Stimulated activated CD8-positive, alpha-beta memory T cell treated with anti-CD3 and anti-CD28 coated beads, Interleukin-2, amount 100 ng/mL, for 1 hour (primary cell): ENCODE measurements at places on chromosomes 5 and 9.

DNA sequence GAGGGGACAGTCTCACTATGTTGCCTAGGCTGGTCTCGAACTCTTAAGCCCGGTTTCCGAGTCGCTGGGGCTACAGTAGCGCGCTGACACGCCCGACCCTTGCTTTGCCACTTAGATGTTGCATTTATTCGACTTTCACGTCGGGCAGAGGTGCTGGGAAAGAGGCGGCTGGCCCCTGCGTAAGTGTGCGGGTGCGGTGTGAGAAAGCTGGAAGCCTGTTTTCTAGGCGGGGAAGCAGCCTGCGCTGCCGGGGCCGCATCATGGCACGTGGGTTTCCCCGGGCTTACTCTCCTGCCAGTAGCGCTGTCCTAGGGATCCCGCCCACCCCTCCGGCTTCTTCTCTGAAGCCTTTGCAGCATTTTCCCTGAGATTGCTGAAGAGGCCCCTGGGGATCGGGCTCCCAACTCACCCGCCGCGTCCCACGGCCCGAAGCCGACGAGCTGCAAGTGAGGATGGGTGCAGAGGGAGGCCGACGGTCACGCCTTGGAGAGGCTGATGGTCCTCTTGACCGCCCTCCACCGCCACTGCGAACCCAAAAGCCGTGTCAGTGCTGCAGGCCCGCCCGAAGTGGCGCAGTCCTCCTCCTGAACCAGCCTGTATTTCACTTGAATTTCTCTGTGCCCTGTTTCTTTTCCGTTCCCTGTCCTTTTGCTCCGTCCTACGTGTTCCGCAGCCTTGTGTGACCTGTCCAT lies 5.8 kb upstream of the TRIM41 start:
- DNase-seq = no peak

DNA sequence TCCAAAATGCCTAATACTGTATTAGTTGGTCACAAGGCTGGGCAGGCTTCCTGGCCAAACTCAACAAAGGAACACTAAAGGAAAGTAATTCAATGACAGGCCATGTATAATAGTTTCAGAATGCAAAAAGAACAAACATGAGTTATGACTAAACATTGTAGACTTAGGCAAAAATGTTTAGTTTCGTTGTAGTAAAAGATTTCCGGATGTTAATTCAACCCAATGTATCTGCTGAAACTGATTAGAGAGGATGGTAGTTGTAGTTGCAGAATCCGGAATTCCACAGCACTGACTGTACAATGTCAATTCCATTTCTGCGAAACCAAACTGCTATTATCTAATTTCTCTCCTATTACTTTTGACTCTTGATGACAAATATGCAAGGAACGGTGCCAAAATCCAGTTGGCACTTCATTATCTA lies 117.9 kb upstream of the FST start:
- no peak for DNase-seq

- DNase-seq = no peak
Measured at GRCh38 chr9:91589101-91589553, 165.5 kb upstream of the NFIL3 start.

- DNase-seq = no peak
Measured at GRCh38 chr5:174690271-174690670, 34.1 kb upstream of the MSX2 start.

GRCh38 chr5:120153551-120153950 lies 310.5 kb upstream of the PRR16 start:
- no peak for DNase-seq

DNA sequence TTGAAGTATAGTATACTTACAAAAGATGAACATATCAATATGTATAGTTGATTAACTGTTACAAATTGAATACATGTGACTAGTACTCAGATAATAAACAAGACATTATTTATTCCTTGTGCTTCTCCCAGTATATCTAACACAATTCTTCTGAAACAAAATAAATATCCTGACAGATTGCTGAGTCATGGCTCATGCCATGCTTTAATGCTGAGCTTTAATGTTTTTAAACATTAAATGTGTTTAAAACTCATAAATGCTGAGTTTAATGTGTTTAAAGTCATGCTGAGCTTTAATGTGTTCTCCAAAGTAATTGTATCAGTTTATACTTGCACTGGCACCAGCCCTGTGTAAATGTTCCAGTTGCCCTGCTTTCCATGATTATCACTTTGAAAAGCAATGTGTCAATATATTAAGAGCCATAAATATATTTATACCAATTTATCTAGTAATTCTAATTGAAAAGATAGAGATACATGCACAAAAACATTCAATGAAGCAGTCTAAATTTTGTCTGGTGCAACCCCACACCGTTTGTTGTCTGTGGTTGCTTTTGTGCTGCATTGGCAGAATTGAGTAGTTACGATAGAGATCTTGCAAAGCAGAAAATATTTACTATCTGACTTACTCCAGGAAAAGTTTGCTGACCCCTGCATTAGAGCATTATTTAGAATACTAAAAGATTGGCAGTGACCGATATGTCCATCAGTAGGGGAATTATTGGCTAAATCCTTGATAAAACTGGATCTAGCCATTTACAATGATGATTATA lies 15.7 kb downstream of the KIAA1958 start:
- no peak for DNase-seq

GRCh38 chr9:117017414-117017985 lies 330.4 kb downstream of the TRIM32 start:
- DNase-seq = no peak

DNA sequence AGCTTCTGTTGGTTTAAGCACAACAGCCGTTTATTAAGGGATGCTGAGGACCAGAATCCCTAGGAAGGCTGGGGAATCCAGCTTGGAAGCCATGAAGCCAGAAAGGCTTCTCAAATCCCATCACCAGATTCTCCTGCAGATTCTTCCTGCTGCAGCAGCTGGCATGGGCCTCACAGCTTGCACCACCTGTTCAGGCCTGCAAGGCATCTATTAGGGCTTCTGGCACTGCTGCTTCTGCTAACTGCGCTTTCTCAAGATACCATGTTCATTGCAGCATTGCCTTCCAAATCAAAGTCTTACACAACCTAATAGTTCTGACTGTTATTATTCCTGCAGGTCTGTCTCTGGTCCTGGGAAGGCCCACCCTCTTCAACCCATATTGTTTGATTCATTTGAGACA lies 51.2 kb upstream of the ZNF366 start:
- no peak for DNase-seq

DNA sequence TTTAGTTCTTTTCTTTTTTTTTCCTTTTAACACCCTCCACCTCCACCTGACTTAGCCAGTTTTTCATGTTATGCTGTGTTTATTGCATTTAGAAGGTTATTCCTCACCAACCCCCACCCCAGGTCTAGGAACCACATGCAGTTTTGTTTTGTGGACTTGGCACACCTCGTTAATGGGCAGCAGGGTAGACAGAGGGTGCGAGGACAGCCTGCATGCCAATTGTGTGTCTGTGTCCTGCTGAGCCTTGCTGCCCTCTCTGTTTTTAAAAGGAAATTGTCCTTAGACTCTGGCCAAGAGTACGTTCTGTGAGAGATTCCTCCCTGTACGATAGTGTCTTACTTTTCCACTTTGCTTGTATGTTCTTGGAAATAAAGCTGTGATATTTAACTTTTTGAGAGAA lies 13.9 kb downstream of the PIK3R1 start:
- DNase-seq = no peak

DNA sequence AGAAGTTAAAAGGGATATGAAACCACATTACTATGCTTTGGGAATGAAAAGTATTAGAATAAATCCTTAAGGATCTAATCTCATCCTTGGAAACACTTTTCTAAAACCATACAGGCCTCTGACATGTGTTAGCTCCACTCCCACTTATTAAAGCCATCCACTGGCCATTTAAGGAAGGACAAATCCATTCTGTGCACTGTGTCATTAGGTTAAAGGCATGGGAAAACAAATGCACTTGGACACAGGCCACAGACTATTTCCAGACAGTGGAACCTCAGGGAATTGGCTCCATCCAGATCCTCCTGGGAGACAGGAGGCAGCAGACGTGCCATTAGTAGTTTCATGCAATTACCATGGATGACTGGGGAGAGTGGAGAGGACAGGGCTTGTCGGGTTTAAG lies 454.9 kb downstream of the ENC1 start:
- DNase-seq = no peak

DNA sequence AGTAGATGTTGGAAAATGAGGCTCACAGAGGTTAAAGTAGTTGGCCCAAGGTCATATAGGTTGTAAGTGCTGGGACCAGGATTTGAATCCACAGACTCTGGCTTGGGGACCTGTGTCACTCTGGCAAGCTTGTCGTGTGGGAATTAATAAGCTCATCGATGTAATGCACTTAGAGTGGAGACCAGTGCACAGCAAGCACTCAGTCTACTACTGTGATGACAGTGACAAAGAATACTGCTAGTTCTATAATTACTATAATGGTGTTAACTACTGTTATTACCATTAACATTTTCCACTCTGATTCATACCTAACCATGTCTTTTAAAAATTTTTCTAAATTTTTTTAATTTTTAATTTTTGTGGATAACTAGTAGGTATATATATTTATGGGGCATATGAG lies 12.8 kb downstream of the PAM start:
- no peak for DNase-seq

- DNase-seq = no peak
Measured at GRCh38 chr5:116923344-116923743, 348.7 kb upstream of the SEMA6A start.

- DNase-seq = no peak
Measured at GRCh38 chr5:32598997-32599549, 13.7 kb downstream of the SUB1 start.

GRCh38 chr5:132714456-132715307 lies 22.7 kb downstream of the KIF3A start:
- DNase-seq = no peak

GRCh38 chr9:76289703-76290102 lies 104.5 kb downstream of the RFK start:
- no peak for DNase-seq

DNA sequence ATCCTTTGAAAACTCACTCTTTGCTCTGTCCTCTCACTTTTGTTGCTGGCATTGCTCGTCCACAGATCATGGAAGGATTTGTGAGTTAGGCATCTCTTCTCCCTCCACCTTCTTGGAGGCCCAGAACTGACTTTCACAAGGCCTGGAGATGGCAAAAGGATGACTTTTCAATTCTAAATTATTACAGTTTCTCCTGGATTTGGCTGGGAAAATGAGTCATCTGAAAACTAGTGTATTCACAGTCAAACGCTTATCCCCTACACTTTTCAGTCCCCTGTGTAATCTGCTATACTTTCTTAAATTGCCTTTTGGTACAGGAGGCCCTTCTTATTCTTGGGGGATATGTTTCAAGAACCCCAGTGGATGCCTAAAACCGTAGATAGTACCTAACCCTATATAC lies 35.6 kb downstream of the ADRA1B start:
- DNase-seq = no peak

DNA sequence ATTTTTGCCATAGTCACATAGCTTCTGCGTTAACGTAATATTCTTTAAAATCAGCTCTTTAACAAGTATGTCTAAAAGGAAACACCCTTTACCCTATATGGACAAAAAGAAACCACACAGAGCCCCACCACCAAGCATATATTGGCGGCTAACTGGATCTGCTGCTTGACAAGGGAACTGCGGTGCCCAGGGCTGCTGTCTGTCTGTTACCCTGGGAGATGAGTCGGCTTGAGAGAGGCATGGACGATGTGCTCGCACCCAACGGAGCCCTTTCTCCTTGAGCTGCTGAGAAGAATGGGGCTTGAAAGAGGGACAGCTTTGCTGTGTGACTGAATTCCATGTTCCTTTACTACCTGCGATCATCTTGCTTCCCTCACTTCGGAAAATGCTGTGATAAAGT lies 158.6 kb upstream of the SHB start:
- DNase-seq = no peak

DNA sequence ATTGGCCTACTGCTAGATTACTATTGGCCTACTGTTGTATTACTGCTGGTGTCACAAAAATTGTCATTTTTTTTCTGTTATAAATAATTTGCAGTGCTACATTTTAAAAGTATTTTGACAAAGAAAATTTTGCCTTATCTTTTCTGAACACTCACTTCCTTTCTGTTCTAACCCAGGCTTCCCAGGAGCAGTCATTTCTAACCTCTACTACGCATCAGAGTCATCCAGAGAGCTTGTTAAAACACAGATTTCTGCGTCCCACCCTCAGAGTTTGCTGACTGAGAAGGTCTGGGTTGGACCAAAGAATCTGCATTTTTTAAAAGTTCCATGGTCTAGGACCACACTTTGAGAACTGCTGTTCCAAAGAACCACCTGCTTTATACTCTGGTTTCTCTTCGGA lies 306.1 kb downstream of the GLIS3 start:
- DNase-seq = no peak

DNA sequence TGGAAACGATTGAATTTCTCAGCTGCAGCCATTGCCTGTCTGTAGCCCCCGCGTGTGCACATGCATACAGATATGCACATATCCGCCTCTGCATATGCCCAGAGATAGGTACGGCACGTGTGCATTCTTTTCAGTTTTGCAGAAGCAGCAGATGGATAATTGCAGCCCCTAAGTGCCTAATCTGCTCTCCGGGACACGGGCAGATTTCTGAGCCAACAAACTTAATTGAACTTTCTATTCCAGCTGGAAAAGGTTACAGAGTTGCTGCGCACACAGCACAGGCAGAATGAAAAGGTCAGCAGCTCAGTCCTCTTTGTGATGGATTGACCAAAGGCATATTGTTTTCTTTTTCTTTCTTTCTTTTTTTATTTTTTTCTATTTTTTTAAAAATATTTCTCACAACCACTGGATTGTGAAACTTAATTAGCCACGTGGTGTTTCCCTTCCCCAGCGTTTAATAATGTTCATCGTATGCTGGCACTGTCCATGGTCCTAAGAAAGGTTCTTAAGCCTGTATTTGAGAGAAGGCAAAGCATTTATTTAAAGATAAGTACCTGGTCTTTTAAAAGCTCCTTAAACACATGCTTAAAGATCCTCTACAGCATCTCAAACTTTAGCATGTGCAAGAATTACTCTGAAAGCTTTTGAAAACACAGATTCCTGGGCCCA lies 270.2 kb upstream of the BRINP1 start:
- no peak for DNase-seq

GRCh38 chr5:142749321-142749720 lies 20.9 kb upstream of the ARHGAP26 start:
- no peak for DNase-seq

DNA sequence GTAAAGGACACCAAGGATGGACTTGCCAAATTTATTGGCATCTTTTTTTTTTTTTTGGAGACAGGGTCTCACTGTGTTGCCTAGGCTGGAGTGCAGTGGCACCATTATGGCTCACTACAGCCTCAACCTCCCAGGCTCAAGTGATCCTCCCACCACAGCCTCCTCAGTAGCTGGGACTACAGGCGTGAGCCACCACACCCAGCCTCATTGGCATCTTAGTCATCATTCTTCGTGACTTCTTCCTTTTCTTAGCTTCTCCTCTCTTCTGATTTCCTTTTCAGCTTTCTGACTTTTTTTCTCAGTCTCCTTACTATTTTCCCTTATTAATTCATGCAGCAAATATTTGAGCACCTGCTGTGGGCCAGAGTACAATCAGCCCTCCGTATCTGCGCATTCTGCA lies 6.1 kb downstream of the MAML1 start:
- DNase-seq = no peak

DNA sequence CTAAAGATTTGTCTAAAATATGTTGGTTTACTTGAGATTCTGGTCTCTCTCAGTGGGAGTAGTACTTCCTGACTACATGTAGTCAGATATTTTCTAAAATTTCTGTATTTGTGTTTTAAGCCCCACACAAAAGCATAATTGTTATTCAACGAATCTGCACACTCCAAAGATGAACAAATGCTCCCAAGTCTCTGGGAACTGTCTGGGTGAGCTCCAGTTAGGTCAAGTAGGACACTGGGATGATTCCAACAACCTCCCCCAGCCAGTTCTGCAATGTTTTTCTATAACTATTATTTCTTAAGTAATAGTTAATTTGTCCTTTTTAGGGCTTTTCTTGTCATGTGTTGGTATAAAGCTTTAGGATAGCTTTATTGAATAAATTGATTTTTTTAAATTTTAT lies 174.6 kb downstream of the FAM174A start:
- no peak for DNase-seq
